Activated naive CD4-positive, alpha-beta T cell (primary cell): ENCODE measurements at places on chromosomes 1 and 21.

DNA sequence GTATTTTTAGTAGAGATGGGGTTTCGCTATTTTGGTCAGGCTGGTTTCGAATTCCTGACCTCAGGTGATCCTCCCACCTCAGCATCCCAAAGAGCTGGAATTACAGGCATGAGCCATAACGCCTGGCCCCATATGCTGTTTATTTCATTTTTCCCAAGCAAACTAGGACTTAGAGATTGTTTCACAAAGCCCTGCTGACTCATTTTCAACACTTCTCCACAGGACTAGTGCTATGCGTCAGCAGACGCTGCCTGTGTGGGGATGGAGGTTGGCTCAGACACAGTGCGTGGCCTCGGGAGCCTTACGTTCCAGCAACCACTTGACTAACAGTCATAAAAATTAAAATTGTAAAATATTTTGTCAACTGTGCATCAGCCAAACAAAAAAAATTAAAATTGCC lies 22.7 kb downstream of the PKNOX1 start:
- no peak for DNase-seq

DNA sequence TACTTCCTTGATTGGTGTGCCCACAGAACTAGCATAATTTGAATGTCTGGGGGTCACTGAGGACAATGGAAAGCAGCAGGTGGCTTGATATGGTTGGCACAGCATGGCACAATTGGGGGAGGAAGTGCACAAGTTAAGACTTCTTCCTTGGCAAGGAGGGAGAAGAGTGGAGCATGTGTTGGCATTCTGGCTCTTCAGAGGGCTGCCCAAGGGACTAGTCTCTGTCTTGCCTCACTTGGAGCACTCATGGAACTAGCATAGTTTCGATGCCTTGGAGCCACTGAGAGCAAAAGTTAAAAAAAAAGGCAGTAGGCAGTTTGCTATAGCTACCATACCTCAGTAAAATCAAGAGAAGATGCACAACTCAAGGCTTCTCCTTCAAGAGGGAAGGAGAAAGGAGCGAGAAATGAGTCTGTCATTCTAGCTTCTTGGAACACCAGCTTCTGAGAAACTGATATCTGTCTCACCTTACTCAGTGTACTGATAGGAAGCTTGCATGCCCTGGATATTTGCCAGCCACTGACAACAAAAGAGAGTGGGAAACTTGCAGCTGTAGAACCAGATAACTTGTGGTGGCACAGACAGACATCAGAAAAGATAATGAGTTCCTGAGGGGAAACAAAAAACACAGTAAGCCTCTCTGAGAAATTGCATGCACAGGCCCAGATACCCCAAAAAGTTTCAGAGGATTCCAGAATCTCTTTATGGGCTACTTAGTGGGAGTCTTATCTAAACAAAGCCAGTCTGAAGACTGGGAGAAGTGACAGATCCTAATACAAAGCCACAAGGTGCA lies 207.5 kb upstream of the SAMSN1 start:
- no peak for DNase-seq

DNA sequence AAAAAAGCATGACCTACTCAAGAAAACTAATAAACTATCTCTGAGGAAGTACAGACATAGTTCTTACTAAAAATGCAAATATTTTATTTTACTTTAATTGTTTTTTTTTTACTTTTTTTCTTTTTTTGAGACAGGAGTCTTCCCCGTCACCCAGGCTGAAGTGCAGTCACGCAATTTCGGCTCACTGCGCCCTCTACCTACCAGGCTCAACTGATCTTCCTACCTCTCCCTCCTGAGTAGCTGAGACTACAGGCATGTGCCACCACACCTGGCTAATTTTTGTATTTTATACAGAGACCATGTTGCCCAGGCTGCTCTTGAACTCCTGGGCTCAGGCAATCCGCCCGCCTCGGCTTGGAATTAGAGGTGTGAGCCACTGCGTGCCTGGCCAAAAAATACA lies 1263.1 kb downstream of the KCNT2 start:
- DNase-seq, result no peak

- DNase-seq, result no peak
Observed at GRCh38 chr1:201696217-201696761, 132.7 kb upstream of the IPO9 start.

DNA sequence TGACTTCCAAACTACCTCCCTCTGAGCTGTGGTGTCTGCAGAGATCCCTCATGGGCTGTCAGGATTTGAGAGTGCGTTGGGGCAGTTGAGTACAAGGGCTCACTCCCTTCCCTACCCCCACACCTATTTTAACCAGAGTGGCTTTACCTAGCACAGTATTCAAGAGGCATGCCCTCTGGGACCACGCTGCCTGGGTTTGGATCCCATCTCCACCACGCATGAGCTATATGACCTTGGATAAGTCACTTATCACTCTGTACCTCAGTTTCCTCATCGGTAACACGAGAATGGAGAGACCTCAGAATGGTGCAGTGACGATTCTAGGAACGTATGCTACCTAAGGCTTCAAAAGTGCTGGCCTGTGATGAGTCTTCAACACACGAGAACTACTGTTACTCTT lies 147.3 kb upstream of the WNT4 start:
- no peak for DNase-seq

DNA sequence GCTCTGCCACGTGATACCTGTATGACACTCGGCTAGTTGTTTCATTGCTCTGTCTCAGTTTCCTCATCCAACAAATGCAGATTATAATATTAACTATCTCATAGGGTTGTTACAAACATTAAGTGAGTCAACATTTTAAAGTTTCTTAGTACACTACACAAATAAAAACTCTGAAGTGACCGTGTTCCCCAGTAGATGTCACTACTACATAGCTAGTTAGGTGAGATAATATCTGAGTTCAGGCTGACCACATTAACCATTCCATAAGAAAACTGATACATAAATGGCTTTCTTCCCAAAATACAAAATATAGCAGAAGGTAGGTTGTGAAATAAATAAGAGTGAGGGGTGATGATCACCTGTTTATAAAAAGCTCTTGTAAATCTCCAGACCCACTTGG lies 214.1 kb downstream of the NUF2 start:
- no peak for DNase-seq

DNA sequence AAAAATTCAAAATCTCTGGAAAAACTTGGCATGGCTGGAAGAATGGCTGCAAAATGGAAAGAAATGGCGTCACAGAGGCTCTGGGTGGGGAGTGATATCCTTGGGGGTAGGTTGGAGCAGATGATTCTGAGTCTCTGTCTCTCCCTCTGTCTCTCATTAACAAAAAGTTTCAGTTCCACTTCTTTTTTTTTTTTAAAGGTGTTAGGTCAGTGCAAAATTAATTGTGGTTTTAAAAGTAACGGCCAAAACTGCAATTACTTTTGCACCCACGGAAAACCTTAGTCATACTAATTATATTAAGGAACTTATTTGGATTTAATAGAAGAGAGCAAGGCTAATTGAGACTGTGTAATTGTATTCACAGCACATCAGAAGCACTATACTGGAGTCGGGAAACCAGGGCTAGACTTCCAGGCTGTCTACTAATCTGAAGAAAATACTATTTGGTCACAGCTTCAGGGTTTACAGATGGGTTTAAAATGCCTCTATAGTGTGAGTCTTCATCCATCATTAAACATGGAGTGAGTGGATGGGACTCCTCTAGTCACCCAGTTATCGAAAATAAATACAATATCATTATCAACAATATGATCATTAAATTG lies 289.1 kb upstream of the PLD5 start:
- no peak for DNase-seq

DNA sequence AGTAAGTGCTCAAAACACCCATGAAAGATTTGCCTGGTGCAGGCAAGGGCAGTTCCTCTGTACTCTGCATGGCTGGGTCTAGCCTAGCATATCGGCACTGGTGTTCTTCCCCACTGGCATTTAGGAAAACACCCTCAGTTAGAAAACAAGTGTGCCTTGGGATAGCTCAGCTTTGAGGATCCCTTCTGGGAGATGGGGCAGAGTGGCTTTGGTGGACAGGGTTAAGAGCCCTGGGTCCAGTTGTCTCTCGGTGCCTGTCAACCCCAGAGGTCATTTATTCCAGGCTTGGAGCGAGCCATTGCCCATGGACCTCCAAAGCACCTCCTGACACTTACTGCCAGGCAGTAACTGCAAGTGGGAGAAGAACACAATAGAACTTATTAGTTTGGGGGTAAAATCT lies 80.8 kb upstream of the DIRAS3 start:
- DNase-seq, result no peak

DNA sequence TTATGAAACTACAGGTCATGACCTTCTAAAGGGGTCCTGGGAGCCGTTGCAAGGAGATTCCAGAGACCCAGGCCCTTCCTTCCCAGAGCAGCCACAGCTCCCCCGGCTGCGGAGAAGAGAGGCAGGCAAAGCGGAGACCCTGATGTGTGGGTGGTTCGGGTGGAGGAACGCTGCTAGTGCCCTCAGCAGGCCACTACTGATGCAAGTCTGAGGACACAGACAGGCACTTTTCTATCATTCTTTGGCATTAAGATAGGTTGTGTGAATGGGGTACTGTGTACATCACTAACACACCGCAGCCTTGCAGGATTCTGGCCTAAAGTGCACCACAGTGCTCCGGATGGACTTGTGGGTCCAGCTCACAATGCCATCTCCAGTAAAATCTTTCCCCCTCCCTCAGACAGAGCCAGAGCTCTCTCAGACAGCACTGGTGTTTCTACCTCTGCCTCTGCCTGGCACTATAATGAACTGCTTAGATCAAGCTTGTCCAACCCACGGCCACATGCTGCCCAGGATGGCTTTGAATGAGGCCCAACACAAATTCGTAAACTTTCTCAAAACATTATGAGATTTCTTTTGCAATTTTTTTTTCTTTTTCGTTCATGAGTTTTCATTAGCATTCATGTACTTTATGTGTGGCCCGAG lies 121.4 kb downstream of the TGFBR3 start:
- DNase-seq, result no peak

- DNase-seq, result no peak
Observed at GRCh38 chr21:44697811-44698734, 1.1 kb downstream of the KRTAP10-12 start.
